ENCODE measurements at places on chromosomes 7 and 10.

DNA sequence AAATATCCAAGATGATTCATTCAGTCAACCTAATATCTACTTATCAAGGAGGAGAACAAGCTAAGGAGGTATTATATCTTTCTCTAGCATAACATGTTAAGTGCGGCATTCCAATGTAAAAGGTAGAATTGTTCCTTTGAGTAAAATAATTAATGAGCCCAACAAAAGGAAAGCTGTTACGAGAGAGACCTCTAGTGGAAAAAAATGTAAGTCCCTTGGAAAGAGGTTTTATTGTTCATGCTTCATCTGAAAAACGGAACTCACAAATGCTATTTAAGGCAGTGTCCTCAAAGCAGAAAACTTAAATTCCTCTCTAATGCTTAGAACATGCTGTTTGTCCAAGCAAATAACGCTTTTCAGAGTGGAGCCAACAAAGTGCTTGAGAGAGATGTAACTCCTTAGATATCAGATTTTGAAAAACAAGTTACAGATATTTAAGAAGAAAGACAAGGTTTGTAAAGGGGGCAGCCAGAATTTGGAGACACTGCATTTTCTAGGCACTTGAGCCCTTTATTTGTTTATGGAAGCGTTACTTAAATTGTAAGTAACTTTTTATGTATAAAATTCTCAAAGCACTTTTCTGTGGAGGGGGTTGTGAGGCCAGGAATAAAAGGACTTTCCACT lies 119.9 kb downstream of the TFEC start:
- DNase-seq = peak; percentile 3

DNA sequence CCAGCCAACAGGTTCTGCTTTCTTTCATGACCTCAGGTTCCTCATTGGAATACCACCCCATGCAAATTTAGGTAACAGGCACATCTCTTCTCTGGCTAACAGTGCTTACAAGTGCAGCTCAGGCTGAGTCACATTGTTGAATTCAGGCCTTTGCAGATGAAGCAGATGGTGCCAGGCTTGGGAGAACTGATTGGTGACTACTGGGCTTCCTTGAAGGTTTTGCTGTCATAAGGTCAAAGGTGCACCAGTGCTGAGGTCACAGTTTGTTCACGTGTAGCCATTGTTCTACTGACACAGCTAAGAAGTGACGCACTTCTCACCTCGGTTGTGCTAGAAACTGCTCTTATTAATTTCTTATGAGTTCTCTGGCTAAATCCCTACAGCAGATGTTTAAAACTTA lies 128.6 kb upstream of the BMPER start:
- no peak for DNase-seq

- DNase-seq = no peak
These were observed 182.6 kb upstream of the FEZF1 start for GRCh38 chr7:122487131-122487530.

- no peak for DNase-seq
These were observed 29.7 kb downstream of the PPIF start for GRCh38 chr10:79376751-79377556.

DNA sequence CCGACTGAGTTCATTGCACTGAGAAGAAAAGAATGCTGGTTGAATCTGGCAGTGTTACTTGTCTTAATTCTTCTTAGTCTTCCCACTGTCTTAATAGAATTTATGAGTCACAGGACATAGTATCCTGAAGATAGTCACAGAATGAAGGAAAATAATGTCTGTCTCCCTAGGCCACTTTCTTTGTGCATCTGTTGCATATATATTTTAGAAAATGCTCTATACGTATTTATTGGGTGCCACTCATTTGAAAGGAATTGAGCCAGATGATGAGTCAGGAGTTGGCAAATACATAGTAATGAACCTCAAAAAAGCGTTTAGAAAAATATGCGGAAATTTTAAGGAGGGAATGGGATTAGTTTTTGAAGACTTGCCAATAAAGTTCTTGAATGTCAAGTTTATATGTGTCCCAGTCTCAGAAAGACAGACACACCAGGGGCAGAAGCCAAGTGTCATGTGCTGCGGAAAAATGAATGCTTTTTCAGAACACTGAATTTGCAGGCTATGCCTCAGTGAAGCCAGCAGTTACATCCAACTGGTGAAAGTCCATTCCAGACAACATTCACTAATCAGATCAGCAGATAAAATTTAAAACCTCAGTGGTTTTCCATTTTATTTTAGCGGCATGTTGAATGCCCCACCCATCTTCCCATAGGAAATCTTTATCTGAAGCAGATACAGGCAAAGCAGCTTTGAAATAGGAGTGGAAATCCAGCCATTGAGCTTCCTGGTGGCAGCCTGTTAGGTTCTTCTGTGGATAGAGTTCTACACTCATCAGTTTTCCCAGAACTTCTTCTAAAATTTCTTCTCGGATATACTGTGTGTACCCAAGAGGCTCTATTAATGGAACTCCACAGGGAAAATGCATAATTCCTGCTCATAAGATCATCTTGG lies 308.4 kb downstream of the BICC1 start:
- no peak for DNase-seq

DNA sequence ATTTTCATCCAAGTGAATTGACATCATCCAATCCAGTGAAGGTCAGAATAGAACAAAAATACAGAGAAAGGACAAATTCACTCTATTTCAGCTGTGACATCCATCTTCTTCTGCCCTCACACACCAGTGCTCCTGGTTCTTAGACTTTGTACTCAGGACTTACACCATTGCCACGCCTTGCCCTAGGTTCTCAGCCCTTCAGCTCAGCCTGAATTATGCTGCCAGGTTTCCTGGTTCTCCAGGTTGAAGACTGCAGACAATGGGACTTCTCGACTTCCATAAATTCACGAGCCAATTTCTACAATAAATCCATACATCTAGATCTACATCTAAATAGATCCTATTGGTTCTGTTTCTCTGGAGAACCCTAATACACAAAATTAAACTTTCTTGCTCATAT lies 181.2 kb upstream of the KCND2 start:
- no peak for DNase-seq

DNA sequence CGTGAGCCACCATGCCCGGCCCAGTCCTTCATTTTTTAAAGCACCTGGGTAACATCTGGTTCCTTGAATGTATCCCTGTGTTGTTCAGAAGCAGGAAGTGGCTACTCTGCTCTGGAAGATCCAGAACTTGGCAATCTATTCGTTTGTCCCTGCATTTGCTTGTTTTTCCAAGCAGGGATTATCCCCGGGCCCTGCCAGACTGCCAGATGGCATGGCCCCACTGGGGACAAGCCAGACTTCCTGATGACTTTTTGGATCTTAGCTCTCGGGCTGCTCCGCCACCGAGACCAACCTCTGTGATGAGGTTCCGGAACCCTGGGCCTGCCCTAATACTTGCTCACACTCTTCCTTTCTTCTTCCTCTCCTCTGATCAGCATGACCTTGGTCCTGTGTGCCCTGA lies 496.7 kb downstream of the TYW1 start:
- no peak for DNase-seq

- no peak for DNase-seq
These were observed 64.1 kb upstream of the MPP7 start for GRCh38 chr10:28366994-28367393.

DNA sequence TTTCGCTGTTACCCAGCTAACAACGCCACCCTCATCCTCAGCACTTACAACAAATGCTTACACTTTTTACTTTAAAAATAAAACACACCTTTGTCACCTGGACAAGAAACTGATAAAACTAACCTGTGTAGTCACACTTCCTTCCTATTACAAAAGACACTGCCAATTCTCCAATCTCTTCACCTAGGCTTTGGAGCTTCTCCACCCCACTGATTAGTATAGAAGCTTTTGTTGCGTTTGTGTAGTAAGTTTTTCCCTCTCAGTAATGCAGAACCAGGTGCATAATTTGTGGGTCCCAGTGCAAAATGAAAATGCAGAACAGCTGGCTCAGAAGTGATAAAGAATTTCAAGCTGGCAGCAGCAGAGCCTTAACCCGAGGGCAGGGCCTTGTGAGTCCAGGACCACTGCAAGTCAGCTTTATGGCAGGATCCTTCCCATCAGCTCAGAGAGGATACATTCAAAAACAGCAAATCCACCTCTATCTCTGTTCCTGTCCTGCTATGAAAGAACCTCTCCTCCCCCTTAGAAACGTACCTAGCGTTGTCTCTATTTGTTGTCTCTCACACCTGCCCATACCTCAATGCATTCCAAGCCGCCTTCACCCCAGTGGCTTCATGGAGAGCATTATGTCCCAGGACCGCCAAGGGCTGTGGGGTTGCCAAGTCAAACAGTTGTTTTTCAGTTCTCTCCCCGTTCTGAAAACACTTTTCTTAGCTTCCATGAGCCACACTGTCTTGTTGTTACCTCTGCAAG lies 40.3 kb upstream of the EGFR start:
- no peak for DNase-seq

- no peak for DNase-seq
These were observed 1053.4 kb upstream of the AUTS2 start for GRCh38 chr7:68544851-68545250.

DNA sequence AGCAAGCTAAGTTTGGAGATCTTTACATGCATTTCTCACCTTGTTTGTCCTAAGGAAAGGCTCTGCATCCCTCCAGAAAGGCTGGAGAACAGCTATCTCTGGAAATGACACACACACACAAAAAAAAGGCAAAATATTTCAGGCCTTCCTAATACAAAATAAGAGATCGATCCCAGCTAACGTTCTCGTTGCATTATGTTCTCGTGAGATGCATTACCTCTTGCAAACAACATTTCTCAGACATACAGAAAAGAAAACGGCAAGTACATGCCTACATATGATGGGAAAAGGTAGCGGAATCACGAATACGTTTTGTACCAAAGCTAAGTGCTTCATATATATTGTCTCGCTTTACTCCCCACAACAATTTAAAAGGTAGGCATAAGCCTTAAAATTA lies 488 bp downstream of the MTERF1 start:
- no peak for DNase-seq

- no peak for DNase-seq
These were observed 98.7 kb downstream of the CTBP2 start for GRCh38 chr10:125061557-125062226.

GRCh38 chr10:117132751-117133231 lies 5.3 kb downstream of the VAX1 start:
- DNase-seq = no peak

GRCh38 chr10:33311640-33312039 lies 22.8 kb downstream of the NRP1 start:
- no peak for DNase-seq

DNA sequence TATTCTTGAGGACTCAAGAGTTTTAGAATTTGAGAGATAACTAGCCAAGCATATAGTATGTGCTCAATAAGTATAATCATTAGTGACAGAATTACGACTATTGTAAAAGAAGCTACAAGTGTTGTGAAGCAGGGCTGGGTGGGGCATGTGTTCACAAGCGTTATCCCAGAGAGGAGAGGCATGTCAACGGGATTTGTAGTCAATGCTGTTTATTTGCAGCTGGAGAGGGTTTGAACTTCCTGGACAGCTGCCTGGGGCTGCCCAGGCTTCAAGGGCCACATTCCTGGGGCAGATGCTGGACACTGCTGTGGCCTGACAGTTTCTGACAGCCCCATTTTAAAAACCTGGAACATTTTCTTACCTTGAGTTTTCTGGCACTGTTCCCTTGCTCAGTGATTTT lies 36.9 kb upstream of the CDHR3 start:
- DNase-seq = no peak

DNA sequence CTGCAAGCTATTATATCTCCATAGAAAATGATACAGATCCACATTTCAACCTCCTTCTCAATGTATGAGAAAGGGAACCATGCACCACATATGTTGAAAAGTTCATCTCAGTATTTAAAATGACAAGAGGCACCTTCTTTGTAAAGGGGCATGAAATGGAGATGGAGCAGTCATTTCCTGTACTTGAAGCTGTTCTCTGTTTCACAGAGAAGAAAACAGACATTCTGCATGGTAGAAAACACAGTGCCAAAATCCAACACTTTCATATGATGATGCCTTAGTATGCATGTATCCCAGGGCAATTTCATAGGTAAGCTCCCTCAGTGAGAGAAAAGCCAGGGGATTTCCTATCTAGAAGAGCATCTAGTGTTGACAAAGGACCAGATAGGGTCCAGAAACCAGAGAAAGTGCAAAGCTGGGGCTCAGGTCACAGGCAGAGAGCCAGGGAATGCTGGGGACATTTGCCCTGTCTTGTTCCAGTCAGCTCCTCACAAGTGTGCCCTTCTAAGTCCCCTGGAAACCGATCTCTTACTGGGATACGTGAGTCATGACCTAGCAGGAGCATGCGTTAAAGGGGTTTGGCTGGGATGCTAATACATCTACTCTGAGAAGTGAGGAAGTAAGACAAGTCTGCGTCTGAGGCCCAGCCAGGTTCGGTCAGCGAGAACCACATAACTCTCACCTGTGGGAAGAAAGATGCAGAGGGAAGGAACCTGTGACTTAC lies 118.7 kb downstream of the ICA1 start:
- DNase-seq = no peak

- no peak for DNase-seq
These were observed 25.2 kb downstream of the AOC1 start for GRCh38 chr7:150877536-150877935.

DNA sequence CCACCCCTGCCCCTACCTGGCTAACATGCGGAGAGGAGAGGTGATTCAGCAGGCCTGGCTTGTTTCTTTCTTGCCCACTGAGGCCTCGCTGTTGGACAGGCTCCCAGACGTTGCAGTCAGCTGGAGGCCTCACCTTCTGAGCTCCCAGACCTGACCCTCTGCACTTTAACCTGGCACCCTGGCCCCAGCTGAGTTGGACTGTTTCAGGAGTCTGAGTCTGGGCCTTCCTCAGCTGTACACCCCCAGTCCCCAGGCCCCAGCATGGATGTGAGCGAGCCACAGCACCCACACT lies 35.0 kb downstream of the UNC5B start:
- DNase-seq = no peak

DNA sequence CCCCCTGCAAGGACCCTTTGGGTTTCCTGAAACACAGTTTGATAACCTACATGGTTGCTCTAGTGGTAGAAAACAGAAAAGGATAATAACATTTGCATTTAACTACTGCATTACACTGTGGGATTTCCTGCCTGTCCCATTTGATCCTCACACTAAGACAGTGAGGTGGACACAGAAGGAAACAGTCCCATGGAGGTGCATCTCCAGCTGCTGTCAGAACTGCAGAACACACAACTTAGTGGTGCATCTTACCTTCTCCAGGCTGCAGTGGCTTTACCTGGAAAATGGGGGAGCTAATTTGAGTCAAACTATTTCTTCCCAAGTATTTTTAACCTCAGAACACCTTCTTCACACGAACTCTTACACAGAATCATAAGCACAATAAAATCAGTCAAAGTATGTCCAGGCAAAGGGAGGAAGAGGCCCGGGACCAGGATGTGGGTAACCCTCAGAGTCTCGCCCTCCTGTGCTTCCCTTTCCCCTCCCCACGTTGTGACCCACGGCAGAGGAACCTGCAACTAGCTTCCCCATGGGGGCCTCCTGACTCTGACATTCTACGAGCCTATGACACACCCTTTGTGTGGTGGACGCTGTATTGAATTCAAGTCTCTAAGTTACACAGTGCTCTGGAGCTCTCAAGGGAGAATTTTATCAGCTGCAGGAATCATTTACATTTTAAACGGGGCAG lies 33.7 kb downstream of the SCRN1 start:
- DNase-seq = no peak

GRCh38 chr10:117457932-117458331 lies 82.7 kb upstream of the PDZD8 start:
- DNase-seq = no peak

- DNase-seq = no peak
These were observed 9.6 kb downstream of the DGKB start for GRCh38 chr7:14892961-14893360.

Data from GM04503 (cell line).